ENCODE measurements at places on chromosomes 12 and 14. TPM values are rescaled to one million over a fixed set of nuclear protein-coding genes. Genes with fewer than 3 reads are reported as not detected.

CATSPERB gene
- 0.50 TPM for total RNA-seq

PRB2 gene
- total RNA-seq, result not detected

CLEC9A gene
- total RNA-seq, result not detected

FGF6 gene
- total RNA-seq, result not detected

MSRB3 gene
- total RNA-seq, result not detected

All from activated naive CD4-positive, alpha-beta T cell treated with anti-CD3 and anti-CD28 coated beads, Interleukin-2, amount 50 U/mL, for 72 hours (primary cell).